ENCODE measurements at places on chromosomes 7 and 10. TPM values are rescaled to one million over a fixed set of nuclear protein-coding genes. Genes with fewer than 3 reads are reported as not detected.

ELN gene
- not detected for total RNA-seq

RAB19 gene
- total RNA-seq: not detected

ANKRD30A gene
- 0.39 TPM for total RNA-seq

NRAP gene
- total RNA-seq: not detected

PNLIP gene
- total RNA-seq: 0.12 TPM

ACBD5 gene
- total RNA-seq: 24.5 TPM
